ENCODE measurements at places on chromosomes 11 and 22.

GRCh38 chr11:97973352-97973857 is 1047.3 kb upstream of the CNTN5 start:
- DNase-seq = no peak

GRCh38 chr11:63598556-63598955 is 15.7 kb downstream of the PLAAT3 start:
- DNase-seq = no peak

GRCh38 chr11:17528181-17528691 is 16.0 kb downstream of the USH1C start:
- DNase-seq = no peak

- DNase-seq = no peak
Observed at GRCh38 chr11:2928605-2929530, at the start of gene PHLDA2. PHLDA2 (minus strand) TSS chr11:2929420; CDS start chr11:2929364, 56 bp downstream.

DNA sequence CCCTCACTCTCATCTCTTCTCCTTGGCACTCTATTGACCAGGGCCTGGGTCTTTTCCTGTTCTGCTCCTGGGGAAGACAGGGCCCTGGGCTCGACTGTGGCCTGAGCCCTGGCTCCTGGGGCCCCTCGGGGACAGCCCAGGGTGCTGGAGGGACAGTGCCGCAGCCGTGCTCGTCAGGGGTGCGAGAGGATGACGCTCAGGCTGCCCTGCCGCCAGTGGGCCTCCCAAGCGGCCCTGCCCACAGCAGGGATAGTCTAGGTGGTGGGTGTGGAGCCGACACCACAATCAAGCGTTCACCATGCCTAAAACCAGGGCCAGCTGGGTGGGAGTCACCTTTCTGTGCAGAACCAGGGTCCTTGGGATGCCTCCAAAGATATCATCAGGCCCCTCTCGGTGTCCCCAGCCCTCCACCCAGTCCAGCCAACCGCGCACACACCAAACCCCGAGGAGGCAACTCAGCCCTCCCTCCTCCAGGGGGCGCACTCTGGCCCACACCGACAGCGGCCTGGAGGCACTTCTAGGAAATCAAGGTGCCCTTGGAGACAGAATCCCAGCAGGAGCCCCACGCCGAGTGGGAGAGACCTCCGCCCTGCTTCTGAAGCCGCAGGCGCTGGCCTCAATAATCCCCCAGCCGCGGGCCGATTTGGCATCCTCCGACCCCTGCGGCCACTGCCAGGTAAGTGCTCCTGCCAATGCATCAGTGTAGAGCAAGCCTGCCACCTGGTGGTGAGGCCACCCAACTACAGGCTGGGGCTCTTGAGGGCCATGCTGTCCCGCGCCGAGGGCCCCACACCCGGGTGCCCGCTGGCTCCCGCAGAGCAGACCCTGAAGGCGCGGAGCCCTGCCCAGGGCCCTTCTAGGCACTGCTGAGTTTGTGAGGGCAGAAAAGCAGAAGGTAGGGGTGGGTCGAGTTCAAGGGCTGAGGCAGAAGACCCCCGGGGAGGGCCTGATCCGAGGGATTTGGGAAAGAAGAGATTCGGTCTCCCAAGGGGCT is 496.4 kb downstream of the BUD13 start:
- peak; percentile 19 for DNase-seq

DNA sequence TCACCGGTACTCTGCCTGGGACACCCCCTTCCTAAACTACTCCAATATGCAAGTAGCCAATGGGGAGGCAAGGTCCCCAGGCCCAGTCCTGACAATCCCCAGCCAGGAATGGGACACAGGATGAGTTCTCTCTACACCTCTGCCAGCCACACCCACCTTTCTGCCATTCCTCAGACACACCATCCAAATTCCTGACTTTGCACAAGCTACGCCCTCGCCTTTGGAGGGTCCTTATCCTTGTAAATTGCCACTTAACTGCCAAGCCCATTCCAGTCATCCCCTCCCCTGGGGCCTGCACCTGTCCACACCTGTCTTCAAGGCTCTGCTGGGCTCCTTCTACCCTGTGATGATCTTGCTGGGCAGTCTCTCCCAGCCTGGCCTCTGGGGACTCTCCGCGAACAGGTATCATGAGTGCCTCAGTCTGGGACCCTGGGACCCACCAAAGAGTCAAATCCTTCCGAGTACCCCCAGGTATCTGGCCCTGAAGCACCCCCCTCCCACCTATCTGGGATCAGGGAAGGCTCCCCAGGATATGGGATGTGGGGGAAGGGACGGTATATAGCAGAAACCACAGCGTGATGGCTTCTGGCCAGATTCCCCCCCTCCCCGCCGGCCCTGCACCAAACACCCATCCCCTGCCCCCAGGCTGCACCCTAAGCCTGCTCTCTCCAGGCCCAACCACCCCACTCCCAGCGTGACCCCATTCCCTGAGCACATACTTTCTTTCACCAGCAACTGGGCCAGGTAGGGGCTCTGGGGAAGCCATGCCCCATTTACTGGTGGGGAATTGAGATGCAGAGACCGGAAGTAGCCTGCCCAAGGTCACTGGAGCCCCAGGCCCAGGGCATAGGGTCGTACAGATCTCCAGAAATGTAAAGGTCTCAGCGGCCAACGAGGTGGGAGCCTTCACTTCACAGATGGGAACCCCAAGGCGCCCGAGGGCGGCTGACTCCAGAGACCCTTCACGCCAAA is 806 bp downstream of the ARAP1 start:
- no peak for DNase-seq

DNA sequence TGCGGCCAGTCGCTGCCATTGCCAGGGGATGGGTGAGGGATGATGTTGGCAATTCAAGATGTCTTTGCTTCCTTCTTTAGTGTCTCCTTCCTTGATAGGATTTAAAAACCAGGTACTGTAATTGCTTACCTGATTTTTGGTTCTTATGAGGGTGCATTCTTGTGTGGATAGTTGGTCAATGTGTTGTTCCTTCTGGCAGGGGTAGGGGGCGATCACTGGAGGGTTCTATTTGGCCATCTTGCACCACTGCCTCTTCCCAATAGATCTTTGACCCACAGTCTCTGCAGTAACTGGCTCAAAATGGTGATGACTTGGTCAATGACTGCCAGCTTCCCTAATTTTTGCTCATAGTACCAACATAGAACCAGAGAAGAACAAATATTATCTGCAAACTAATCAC is 680.1 kb downstream of the DLG2 start:
- no peak for DNase-seq

DNA sequence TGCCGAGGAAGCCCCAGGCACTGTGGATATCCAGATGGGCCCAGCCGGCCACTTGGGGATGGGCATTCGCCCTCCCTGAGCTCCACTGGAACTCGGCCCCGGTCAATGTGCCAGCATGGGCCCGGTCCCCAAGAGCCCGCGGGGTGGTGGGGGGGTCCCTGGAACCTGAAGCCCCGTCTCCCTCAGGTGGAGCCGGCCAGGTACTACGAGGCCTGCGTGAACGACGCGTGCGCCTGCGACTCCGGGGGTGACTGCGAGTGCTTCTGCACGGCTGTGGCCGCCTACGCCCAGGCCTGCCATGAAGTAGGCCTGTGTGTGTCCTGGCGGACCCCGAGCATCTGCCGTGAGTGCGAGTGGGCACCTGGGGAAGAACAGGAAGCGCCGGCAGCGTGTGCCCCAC is 21.2 kb downstream of the MUC5AC start:
- DNase-seq = no peak

DNA sequence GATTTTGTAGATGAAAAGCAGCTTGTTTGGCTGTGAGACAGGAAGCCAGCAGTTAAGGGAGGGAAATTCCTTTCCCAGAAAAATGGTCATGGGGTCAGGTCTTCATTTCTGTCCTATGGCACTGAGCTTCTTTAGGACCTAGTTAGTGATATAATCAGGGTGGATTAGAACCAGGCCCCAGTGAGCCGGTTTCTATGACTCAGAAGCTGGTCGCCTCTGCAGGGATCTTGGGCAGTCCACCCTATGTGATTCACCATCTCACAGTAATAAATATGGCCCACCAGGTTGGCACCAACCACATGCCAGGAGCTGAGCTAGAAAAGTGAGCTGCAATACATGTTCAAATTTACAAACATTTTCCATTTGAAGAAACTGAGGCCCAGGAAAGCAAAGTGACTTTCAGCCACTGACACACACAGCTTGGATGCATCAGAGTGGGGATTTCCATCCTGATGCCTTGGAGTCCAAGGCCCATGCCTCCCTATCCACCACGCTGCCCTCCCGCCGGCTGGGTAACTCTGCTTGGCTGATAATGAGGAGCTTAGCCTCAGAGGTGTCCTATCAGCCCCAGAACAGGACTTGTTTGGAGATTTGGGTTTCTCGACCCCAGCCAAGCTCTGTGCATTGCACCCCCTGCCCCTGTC is 42.0 kb downstream of the CD82 start:
- no peak for DNase-seq

DNA sequence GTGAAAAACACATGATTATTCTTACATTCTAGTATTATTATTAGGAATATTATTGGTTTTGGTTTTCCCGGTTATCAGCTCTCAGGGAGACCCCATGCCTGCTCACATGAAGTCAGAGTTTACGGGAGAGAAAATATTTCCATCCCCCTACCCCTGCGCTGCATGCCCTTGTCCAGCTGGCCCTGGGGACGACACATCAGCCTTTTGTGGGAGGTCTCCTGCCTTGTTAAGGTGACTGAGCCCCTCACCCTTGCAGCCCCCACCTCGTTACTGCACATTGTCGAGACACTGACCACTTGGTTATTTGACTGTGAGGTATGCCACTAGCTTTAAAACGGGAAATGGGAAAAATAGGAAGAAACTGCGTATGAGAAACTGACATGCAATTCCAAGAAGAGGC is 63.0 kb downstream of the PARVG start:
- no peak for DNase-seq

DNA sequence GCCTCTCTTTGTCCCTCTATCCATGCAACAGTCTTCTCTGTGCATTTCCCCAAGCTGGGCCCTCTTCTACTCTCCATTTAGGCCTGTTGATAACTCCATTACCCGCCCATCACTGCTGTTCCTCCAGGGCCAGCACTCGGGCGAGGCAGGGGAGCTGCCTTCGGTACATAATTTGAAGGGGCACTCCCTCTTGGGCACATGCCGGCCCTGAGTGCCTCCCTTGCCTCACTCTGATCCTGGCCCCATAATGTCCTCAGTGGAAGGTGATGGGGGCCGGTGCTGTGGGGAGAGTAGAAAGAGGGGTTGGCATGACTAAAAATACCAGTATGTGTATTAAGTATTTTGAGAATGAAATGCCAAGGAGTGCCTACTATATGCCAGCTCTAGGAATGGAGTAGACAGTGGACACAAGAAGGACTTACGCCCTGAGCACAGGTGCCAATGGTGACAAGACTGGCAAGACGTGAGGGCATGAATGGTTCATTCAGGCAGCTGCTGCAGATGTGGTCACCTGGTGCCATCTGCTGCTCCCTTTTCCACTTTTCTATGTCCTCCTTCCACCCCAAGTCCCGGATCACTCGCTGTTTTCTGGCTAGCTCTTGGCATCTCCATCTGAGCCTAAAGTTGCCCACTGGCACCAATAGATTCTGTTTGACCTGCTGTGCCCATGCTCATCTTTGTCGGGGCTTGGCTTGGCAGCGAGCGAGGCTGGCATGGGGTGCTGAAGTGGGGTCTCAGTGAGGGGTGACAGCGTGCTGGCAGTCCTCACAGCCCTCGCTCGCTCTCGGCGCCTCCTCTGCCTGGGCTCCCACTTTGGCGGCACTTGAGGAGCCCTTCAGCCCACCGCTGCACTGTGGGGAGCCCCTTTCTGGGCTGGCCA is 22.6 kb downstream of the TMEM218 start:
- DNase-seq = no peak

GRCh38 chr11:9756461-9756860 is 92.6 kb downstream of the SWAP70 start:
- DNase-seq = no peak

DNA sequence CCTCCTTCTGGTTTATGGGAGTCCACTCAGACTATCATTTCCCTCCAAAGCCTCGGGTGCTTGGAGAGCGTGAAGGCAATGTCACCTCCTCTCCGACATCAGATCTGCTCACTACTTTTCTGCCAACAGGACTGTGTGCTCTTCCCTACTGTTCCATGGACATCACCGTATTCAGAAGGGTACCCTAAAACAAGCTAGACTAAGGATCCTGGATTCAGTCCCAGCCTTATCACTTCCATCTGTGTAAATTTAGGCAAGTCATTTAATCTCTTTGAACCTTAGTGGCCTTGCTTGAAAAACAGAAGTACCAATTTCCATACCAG is 78.2 kb downstream of the KCNC1 start:
- no peak for DNase-seq

- DNase-seq = no peak
Observed at GRCh38 chr11:46461461-46461927, 69.9 kb upstream of the CHRM4 start.

GRCh38 chr22:40534379-40535188 is 101.9 kb downstream of the MRTFA start:
- DNase-seq = no peak

GRCh38 chr22:29022101-29022817 is 39.4 kb downstream of the C22orf31 start:
- no peak for DNase-seq

DNA sequence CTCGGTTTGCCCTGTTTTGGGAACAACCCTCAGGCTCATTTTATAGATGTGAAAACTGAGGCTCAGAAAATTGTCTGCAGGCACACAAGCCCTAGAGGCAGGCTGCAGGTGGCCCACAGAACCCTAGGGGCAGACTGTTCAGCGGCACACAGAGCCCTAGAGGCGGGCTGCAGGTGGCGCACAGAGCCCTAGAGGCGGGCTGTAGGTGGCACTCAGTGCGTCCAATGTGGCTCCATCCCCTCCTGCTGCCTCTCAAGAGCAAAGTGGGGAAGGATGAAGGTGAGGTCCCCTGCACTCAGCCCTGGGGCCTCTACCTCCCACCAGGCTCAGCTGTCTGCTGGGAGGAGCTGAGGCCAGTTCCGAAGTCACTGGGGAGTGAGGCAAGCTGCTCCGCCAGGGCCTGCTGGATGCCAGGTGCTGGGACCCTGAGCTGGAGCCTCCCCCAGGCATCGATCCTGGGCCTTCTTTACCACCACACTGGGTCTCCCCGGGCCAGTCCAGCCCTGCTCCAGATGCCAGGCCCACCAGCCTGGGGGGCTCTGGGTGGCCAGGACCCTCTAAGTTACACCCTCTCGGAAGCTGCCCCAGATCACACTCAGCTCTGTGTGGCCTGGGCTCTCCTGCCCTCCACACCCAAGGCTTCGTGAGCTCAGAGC is 2.3 kb downstream of the ACY3 start:
- DNase-seq = no peak

GRCh38 chr22:27405672-27406388 is 395.7 kb downstream of the MN1 start:
- no peak for DNase-seq

DNA sequence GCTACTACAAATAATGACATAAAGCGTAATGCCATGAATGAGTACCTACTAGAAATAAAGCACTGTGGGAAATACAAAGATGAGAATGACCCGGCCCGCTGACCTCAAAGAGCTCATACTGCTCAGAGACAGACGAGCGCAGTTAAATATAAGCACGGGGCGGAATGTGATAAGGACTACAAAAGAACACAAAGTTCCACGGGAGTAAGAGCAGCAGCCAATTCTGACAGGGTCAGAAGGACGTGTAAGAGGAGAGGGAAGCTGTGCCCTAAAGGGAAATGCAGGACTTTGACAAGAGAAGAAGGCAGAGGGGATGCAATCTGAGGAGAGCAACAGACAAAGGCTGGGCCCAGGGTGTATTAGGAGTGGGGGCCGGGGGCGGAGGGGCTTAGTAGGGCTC is 314.6 kb downstream of the LARGE1 start:
- DNase-seq = no peak

Data from activated gamma-delta T cell (primary cell).